ENCODE measurements at places on chromosomes 4 and X.
A peak's percentile ranks its signal among the peaks of the same experiment; 100 is the strongest.

- DNase-seq = no peak
Measured at GRCh38 chrX:12308420-12308819, 170.1 kb downstream of the FRMPD4 start.

DNA sequence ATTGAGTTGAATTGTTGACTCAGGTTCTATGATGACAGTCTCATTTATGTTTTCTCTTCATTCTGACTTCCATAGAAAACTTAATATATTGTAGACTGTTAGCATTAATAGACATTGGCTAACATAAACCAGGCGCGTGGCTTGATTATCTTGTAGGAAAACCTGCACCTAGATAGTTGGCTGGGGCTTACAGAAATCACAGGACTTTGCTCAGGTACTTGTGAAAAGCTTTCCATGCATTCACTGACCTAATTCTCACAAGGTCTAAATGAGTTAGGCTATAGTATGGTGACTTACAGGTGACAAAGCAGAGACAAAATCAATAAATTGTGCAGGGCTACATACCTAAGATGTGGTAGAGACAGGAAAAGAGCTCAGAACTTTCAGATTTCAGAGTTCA is 212.8 kb downstream of the GPAT3 start:
- DNase-seq = no peak

DNA sequence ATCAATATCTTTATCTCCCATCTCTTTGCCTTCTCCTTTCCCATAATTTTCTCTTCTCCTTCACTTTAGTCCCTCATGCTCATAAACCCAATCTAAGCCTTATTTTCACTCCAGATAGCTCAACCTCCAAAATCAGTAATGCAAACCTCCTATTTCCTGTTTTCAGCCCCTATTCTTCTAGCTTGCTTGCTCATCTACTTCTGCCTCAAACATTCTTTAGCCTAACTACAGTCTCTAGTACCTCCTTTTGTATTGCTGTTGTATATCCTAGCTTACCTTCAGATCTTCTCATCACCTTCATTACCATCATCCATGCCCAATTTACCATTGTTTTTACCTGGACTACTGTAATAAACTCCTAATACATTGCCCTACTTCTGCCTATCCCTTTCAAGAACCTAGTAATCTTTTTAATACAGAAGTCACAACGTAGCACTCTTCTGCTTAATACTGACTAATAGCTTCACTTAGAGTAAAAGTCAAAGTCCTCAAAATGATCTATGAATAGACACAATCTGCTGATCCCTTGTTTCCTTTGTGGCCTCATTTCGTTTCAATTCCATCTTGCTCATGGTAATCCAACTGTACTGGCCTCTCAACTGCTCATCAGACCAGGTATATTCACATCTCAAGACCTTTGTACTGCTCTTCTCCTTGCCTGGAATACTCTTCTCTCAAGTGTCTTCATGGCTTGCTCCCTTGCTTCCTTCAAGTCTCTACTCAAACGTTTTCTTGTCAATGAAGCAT is 123.4 kb downstream of the FAM13A start:
- no peak for DNase-seq

DNA sequence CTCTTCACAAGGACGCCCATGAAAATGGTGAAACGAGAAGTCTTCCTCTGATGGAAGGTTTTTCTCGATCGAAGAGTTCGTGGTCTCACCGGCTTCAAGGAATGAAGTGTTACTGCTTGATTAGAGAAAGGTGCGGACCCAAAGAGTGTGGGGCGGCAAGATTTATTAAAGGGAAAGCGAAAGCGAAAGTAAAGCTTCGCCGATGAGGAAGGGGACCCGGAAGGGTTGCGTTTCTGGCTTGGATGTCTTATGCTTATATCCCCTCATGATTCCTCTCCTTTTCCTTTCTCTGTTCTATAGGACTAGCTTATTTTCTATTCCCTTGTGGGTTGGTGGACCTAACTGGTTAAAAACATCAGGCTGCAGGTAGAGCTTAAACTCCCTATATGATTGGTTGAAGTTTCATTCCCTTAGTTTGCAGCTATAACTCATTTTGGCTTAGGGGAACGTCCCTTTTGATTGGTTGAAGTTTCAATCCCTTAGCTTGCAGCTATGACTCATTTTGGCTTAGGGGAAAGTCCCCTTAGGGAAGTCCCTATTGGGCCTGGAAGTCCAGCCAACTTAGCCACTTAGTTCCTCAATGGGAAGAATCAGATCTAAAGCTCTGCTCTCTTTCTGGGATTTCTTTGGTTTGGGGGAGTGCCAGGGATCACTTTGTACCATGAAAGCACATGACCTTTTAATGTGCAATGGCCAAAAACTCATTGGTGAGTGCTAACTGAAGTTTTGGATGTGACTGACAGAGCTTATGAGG is 1025.0 kb upstream of the PCDH10 start:
- DNase-seq = no peak

DNA sequence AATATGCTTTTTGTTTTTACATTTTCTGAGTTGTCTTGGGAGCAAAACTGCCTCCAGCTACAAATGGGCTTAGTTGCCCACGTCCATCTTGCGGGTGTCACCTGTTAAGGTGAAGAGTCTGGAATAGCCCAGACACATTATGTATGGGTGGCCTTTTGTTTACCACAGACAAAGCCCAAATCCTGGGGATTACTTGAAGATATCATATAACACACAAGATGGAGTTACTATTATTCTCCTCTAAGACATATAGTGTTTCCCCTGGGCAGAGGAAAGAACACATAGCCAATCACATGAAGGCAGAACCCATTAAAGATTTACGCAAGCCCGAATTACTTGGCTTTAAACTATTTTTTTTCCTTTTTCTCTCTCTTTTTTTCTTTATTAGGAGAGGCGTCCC is 625.6 kb upstream of the FAM241A start:
- DNase-seq = no peak

GRCh38 chr4:70945046-70945445 is 42.9 kb downstream of the MOB1B start:
- no peak for DNase-seq

- no peak for DNase-seq
Measured at GRCh38 chr4:40288566-40288965, 46.6 kb upstream of the CHRNA9 start.

- DNase-seq = no peak
Measured at GRCh38 chrX:53526999-53527398, 92.8 kb upstream of the HSD17B10 start.

DNA sequence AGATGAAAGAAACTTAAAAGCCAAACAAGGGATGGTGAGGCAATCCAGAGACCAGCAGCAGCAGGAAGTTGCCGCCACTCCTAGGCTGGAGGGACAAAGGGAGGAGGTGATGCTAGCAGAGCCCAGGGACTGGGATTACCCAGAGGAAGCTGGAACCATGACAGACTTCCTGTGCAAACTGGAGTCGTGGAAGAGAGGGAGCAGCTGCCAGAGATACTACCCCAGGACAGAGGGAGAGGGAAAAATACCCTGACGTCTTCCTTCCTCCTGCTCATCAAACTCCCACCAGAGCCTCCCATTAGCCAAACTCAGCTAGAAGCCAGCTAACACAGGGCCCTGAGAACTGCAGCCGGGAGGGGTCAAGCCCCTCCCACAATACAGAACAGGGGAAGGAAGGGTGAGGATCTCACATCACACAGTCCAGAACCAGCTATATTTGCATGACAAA is 101.2 kb upstream of the KLF3 start:
- DNase-seq = peak; percentile 57

DNA sequence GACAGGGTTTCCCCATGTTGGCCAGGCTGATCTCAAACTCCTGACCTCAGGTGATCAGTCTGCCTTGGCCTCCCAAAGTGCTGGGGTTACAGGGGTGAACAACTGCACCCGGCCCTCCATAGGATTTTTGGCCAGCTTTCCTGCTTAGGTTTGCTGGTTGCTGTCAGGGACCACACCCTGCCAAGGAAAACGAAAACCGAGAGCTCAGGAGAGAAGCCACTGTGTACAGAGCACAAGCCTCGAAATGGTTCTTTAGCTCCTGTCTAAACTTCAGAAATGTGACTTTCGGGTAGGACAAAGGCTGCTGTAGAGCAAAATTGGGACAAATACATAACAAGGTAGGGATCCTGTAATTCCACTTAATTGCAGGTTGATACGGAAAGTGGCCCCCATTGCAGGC is 146.3 kb upstream of the ATP6AP2 start:
- DNase-seq = peak; percentile 14

DNA sequence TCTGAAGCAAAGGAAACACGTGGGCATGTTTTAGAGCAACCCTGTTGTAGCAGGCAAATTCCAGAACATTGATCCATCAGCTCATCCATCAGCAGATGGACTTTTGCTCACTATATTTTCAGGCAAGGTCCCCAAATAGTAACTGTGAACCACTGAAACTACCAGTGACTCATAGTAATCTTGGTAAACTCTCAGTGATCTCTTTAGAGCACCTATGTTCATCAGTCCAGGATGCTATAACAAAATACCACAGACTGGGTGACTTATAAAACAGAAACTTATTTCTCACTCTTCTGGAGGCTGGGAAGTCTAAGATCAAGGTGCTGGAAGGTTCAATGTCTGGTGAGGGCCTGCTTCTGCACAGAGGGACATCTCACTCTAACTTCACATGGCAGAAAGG is 28.9 kb upstream of the BTC start:
- no peak for DNase-seq

DNA sequence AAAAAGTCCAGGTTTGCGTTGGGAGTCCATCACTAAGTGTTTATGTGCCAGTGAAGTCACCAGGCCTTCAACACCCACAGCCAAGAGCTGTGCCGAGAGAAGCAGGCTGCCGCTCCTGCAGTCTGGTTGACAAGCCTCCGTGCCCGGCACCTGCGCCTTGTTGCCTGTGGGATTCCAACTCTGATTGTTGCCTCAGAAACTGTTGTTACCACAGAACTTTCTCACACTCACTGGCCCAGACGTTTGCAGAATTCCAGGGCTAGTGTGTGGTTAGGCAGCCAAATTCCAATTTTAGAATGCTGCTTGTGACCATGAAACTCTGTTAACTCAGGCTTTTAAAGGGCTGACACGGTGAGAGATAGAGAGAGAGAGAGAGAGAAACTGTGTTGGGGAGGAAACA is 119.5 kb upstream of the LIMCH1 start:
- no peak for DNase-seq

GRCh38 chr4:139278912-139279759 is 889 bp downstream of the MGARP start:
- DNase-seq = peak; percentile 24

GRCh38 chr4:150681063-150681462 is 99.1 kb downstream of the MAB21L2 start:
- no peak for DNase-seq

- no peak for DNase-seq
Measured at GRCh38 chr4:42083816-42084215, 68.6 kb downstream of the BEND4 start.

DNA sequence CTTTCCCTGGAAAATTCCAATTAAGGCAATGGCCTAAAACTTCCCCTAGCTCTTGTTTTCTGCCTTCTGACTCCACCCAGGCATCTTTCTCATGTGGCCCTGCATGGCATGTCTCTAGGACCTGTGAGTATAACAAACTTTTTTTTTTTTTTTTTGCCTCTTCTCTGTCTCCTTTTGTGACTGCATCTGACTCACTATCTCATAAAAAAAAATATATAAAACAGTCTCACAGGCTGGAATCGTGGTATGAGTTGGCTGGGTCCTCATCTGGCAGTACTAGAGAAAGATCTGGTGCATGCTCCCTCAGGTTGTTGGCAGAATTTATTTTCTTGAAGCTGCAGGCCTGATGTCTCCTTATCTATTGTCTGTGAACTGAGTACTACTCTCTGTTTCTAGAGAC is 313.9 kb downstream of the TECRL start:
- DNase-seq = no peak

- no peak for DNase-seq
Measured at GRCh38 chrX:15769300-15769954, 20.9 kb upstream of the ZRSR2 start.

DNA sequence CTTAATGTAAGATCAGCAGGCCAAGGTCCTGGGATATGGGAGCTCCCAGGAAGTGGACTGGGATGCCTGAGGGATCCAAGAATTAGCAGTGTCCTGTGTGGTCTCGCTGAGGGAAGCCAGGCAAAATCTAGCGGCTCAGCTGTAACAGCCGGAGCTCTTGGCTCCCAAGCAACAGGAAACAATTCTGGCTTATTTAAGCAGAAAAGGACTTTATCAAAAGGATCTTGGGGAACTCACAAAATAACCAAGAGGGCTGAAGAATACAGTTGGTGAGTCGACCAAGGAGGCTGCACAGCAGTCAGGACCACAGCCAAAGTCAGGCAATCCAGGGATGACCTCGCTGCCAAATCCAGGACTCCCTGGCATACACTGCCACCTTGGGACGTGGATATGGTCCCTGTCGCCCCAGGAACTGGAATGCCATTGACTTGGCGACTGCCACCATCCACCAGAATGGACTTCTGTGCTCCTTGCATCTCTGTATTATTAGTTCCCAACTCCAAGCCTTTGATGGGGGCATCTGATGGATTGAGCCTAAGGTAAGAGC is 165.3 kb upstream of the BCOR start:
- DNase-seq = peak; percentile 48

GRCh38 chr4:37858872-37859271 is 32.0 kb upstream of the TBC1D1 start:
- DNase-seq = no peak

- DNase-seq = no peak
Measured at GRCh38 chrX:136215559-136215958, 35.6 kb downstream of the MAP7D3 start.

DNA sequence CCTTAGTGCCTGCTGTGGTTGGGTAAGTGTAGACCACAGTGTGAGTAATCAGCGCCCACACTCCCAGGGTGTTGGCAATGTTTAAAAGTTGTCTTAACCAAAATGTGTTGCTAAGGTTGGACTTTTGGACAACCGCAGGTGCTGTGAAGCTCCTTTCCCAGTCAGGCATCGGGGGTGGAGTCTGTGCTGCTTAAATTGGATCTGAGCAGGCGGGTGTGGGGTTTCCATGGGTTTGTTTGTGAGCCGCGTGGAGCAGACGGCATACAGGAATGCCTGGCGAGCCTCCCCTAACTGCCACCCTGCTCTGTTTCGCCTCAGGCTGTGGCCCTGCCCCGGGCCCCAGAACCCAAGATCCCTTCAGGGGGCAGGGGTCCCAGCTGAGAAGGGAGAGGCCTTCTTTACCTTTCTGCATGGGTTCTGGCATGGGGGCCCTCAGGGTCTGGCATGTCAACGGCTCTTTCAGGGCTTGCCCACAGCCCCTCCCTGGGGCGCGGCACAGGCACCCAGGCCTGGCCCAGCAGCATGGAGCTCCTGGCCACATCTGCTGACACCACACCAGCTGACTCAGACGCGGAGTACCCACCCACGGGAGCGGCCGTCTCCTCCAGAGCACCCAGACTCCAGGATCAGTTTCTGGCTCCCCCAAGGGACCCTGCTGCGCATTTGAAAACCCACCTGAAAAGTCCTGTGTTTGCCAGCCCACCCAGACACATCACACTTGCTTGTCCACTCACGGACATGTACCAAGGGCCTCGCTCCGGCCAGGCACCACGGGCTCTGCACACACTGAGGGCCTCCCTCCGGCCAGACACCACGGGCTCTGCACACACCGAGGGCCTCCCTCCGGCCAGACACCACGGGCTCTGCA is 5.1 kb upstream of the SPON2 start:
- DNase-seq = peak; percentile 73

DNA sequence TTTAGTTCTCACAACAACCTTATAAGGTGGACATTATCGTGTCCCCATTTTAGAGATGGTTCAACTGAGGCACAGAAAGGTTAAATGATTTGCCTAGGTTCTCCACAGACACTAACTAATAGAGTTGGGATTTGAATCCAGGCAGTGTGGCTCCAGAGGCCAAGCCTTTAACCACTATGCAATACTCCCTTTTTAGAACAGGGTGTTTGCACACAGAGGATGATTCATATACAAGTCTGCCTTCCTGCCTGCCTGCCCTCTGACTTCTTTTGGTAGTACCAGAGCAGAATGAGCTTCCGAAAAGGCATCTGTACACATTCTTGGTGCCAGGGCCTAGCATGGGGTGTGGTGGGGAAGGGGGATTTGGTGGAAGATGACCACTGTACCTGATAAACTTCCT is 150.8 kb upstream of the ARHGEF9 start:
- no peak for DNase-seq
